ENCODE measurements at places on chromosomes 5 and 9. TPM values are rescaled to one million over a fixed set of nuclear protein-coding genes. Genes with fewer than 3 reads are reported as not detected.

Gene CTNNA1
- 268 TPM for total RNA-seq

Gene ADAMTS16
- 13.8 TPM for total RNA-seq

Gene CDC20B
- not detected for total RNA-seq

Gene PTPN3
- total RNA-seq: 14.8 TPM

Gene PDE8B
- total RNA-seq: not detected

Gene TRPM3
- 0.37 TPM for total RNA-seq

GRCh38 chr5:137891849-137892248 lies 2.6 kb downstream of the PKD2L2 start:
- no peak for DNase-seq

DNA sequence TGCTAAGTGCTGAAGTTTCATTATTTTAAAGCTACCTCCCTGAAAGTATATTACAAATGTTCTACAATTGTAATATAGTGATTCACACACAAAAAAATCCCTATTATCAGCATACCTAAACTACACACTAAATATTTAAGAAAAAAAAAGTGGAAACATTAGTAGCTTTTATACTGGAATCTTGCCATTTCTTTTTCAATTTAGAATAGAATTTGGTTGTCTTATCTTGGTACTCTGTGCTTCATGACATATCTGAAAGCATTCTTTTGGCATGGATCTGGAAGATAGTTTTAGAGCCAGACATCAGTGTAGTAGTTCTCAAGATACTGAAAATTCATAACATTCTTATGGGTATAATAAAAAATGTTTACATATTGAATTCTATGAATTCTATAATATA lies 35.0 kb downstream of the SLC1A3 start:
- no peak for DNase-seq

DNA sequence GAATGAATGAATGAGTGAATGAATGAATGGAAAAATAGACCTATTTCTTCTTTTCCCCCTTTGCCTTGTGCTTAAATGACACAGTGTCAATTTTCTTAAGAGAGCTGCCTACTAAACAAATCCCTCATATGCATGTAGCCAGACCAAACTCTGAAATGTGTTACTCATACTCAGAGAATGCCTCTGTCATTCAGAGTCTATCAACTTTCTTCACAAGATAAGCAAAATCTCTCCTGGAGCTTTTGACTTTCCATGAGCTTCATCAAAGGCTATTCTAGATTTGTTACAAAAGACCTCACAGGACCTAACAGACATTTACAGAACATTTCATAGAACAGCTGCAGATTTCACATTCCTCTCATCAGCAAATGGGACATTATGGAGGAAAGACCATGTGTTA lies 275.7 kb upstream of the MSX2 start:
- DNase-seq: no peak

GRCh38 chr5:54607006-54607405 lies 89.4 kb downstream of the SNX18 start:
- no peak for DNase-seq

DNA sequence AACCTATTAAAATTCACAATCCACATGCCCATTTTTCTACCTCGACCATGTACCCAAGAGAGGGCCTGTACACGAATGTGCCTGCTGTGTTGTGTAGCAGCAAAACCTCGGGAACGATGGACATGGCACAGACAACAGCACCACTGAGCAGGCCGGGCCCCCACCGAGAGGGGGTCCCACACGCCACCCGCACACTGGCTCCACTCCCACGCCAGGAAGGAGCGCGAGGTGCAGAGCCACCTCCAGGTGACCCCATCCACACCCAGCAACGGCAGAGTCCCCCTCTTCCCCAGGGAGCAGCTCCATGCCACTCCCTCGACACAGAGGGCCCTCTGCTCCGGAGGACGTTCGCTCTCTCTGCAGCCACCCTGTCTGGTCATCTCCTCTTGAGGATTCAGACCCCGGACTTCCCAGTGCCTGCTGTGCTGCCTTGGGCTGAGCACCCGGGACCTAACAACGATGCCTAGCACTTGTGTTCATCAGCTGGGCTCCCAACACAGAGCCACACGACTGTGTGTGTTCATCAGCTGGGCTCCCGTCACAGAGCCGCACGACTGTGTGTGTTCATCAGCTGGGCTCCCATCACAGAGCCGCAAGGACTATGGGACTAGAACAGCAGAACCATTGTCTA lies 25.3 kb upstream of the ADAMTS2 start:
- DNase-seq: no peak

DNA sequence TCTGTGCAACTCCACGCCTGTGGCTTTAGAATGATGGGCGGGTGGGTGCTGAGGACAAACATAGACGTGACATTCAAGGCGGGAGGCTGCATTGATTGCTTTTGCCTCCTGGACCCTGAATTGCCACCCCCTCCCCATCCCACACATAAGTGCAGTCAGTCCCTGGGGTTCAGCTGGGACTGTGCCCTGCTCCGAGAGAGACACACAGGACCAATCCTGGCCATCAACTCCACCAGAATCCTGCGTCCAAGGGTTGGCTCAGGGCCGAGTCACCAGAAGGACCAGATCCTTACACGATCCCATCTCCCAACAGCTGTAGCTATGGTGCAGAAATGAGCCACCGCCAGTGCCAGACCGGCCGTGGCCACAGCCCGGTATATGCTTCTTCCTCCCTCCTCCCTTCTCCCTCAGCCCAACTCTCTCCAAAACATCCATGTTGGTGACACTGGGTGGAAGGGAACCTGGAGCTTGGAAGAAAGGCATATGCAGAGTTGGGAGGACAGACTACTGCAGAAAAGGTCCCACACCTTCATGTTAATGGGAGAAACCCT lies 27.4 kb downstream of the IRX2 start:
- DNase-seq: no peak

GRCh38 chr5:150801117-150801927 lies 22.8 kb downstream of the SMIM3 start:
- DNase-seq: peak; percentile 29

DNA sequence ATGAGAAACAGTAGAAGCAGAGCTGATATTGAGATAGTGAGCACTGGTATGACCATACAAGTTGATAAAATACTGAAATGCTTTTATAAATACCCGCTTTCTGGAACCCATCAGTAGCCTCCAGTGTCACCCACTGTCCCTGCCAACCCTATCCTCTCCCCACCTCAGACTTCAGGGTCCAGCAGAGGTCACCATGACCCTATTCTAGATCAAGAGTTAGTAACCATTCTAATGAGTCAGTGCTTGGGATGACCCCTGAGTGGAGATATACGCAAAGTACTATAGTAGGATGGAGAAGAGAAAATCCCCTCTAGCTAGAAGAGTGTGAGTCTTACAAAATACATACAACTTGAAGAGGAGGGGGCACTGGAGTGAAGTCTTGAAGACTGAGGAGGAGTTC lies 297.9 kb upstream of the BRINP1 start:
- DNase-seq: no peak

DNA sequence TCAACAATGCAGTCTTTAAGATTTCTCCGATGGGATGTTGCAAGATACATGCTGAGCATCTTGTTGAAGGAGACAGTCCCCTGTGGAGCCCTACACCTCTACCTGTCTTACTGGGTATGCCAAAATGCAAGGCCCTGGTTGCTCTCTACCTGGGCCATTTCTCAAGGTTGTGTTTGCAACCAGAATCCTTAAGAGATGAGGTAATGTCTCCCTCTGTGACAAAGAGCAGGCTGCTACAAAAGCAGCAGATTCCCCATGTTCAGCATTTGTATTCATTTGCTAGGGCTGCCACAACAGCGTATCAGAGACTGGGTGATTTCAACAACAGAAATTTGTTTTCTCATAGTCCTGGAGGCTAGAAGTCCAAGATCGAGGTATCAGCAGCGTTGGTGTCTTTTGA lies 138.4 kb upstream of the RPS23 start:
- DNase-seq: no peak

GRCh38 chr5:97534166-97534565 lies 351.1 kb upstream of the RIOK2 start:
- peak; percentile 54 for DNase-seq

DNA sequence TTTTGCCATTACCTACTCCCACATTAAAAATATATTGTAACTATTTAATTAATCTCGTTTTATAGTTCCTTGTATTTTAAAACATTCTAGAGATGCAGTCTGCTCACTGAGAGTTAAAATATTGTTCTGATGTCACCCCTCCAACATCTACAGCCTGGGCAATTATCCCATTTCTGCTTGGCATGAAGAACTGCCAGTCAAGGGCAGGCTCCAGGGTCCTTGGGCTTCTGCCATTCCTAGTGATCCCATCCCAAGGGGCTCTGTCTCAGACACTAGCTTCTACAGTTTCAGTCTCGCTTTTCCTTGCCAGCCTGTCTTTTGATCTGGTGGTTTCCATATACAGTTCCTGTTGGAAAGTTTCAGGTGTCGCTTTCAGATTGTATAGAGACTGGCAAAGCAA lies 287.2 kb downstream of the TMEM232 start:
- no peak for DNase-seq

DNA sequence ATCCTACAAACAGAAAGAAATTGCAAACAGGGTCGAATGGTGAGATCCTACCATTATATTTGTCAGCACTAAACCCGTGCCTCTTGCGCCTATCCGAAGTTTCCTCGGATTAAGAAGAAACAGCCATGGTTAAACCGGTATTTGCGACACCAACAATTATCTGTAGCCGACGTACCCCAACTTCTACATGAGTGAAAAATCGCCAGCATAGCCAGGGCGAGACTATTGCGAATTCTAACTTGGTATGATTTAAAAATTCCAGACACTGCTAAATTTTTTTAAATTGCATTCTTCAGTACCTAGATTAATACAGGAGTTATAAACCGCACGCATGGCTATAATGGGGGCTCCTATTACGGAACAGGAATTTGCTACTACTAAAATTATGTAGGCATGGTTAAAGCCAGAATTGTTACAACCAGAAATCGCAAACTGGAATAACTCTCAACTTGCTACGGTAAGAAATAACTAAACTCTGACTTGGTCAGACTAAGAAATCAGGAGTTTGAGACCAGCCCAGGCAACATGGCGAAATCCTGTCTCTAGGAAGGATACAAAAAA lies 25.3 kb upstream of the ANXA2R start:
- DNase-seq: no peak

- DNase-seq: no peak
Observed at GRCh38 chr5:81359881-81360280, 34.1 kb downstream of the ACOT12 start.

GRCh38 chr5:84279234-84279633 lies 105.4 kb downstream of the EDIL3 start:
- DNase-seq: no peak

GRCh38 chr5:10762776-10763500 lies 1.9 kb upstream of the DAP start:
- DNase-seq: no peak

DNA sequence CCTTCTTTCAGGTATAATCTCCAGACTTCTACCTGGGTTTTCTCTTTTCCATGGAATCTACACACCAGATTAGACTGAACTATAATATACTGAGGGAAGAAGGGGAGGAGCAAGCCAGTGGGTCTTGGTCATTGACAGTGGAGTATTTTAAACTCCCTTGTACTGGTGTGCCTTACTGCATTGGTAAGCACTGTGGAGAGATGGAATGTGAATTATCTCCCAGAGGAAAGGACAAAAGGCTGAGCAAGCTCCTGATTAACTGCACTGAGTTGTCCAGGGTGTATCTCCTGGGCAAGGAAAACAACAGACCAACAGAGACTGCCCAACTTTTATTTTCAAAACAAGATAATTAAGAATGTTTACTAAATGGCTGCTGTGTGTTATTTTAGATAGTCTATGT lies 29.8 kb upstream of the SLCO6A1 start:
- no peak for DNase-seq

GRCh38 chr5:87069974-87070608 lies 197.6 kb upstream of the RASA1 start:
- DNase-seq: no peak

DNA sequence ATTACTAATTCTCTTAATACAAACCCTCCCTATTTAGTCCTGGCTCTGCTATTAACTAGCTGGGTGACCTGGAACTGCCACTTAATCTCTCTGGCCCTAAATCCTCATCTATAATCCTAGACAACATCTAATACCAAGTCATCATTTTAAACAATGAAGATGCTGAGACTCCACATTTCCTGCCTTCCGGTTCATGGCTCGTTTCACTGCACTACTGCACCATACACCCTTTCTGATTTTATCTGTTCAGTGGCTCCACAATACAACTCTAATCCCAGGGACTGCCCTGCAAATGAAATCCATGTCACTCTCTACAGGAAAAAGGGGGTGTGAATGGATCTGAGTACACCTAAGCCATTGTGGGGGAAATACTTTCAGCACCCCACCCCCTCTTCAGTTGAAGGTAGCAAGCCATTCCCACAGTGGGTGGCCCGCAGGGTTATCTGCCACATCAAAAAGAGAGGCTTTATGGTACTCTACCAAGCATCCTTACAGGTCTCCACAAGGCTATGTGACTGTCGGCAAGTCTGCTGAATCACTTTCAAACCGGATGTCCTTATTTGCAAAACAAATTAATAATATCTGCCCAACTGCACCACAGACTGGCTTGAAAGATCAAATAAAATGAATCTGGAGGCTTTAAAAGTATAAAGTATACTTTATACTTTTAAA lies 89.5 kb downstream of the EPB41L4A start:
- no peak for DNase-seq

- no peak for DNase-seq
Observed at GRCh38 chr5:33576726-33577590, 136.2 kb downstream of the TARS1 start.

- DNase-seq: no peak
Observed at GRCh38 chr5:168553377-168554130, 24.4 kb downstream of the FBLL1 start.

GRCh38 chr9:100448266-100448665 lies 21.3 kb downstream of the MSANTD3 start:
- DNase-seq: no peak

DNA sequence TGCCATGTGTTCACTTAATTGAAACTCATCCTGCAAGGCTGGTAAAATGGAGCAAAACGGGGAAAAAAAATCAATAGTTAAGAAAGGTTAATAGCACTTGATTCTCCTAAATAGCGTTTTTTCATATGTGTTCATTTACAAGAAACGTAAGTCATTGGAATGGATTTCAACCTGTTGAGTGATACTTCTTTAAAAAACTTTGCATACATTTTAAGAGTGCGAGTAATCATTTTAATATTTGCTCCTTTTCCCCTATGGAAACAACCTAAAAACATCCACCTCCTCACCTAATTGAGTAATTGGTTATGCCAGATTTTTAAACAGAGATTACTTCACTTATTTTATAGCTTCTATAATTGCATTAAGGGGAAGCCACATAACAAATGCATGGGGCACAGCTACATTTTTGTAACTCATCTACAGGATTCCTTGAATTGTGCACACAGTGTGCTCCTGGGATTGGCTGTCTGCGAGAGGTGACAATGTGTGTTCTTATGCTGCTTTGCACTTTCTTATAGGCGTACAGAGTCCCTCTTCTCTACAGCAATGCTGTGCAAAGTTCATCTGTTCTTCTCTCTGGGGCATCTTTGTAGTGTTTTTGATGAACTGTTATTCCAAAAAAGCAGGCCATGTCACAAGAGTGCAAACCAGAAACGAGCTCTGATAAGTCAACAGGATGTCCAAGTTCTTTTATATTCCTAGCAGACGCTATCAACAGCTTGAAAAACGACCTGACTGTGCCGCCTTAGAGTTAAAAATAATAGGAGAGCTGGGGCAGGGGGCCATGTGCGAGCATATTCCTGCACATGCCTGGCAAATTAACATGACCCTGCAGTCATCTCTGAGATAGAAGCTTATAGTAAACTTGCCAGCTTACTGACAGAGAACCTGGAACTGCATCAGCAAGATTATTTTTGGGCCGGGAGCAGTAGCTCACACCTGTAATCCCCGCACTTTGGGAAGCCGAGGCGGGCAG lies 117.9 kb downstream of the GOLPH3 start:
- DNase-seq: no peak

Measured in Caki2 (cell line).